Epithelial cell of umbilical artery (primary cell): ENCODE measurements at places on chromosomes 11 and 22. TPM values are rescaled to one million over a fixed set of nuclear protein-coding genes. Genes with fewer than 3 reads are reported as not detected.

RHBDD3 gene
- total RNA-seq, result 18.2 and 20.8 TPM in 2 replicates

AGBL2 gene
- under 0.01 TPM in 1 of 2 replicates, not detected in the other for total RNA-seq

MIAT gene
- total RNA-seq, result 0.32 and 0.46 TPM in 2 replicates

LINC01488 gene
- total RNA-seq, result not detected in 2 replicates

PRODH gene
- not detected in 2 replicates for total RNA-seq

DMC1 gene
- 1.6 and 3.6 TPM in 2 replicates for total RNA-seq

MLC1 gene
- total RNA-seq, result not detected in 2 replicates

STK33 gene
- 1.5 and 1.6 TPM in 2 replicates for total RNA-seq

APOL1 gene
- total RNA-seq, result 10.7 and 75.2 TPM in 2 replicates

MS4A7 gene
- not detected in 2 replicates for total RNA-seq

FAM180B gene
- not detected in 2 replicates for total RNA-seq

ACTN3 gene
- under 0.01 and 0.30 TPM in 2 replicates for total RNA-seq

POU2F3 gene
- not detected in 2 replicates for total RNA-seq

FGF4 gene
- total RNA-seq, result not detected in 2 replicates

TMEM191B gene
- total RNA-seq, result 0.15 TPM in 1 of 2 replicates, not detected in the other

PARVG gene
- total RNA-seq, result 0.15 and 0.32 TPM in 2 replicates

HIC2 gene
- total RNA-seq, result 1.9 and 2.3 TPM in 2 replicates

CCDC89 gene
- not detected in 2 replicates for total RNA-seq

TSPAN32 gene
- total RNA-seq, result not detected in 2 replicates

MS4A2 gene
- not detected in 2 replicates for total RNA-seq

MOGAT2 gene
- total RNA-seq, result not detected in 2 replicates

BMAL1 gene
- total RNA-seq, result 6.2 and 7.8 TPM in 2 replicates

YPEL1 gene
- 2.0 and 3.2 TPM in 2 replicates for total RNA-seq

IL17REL gene
- 0.15 TPM in 1 of 2 replicates, not detected in the other for total RNA-seq

TXNRD2 gene
- 220 and 237 TPM in 2 replicates for total RNA-seq

OR5A1 gene
- total RNA-seq, result not detected in 2 replicates

SNX32 gene
- 1.9 TPM in 1 of 2 replicates, not detected in the other for total RNA-seq

OMP gene
- not detected in 2 replicates for total RNA-seq

GPHA2 gene
- not detected in 2 replicates for total RNA-seq

KCNA4 gene
- not detected in 2 replicates for total RNA-seq

CLDN5 gene
- 569 and 1,366 TPM in 2 replicates for total RNA-seq

GLYATL1 gene
- total RNA-seq, result not detected in 2 replicates

MRGPRE gene
- total RNA-seq, result not detected in 2 replicates

TRIM34 gene
- 5.8 and 26.4 TPM in 2 replicates for total RNA-seq

TEAD1 gene
- total RNA-seq, result 15.9 and 38.1 TPM in 2 replicates

PRG2 gene
- 0.30 TPM in 1 of 2 replicates, not detected in the other for total RNA-seq

CACNA1I gene
- not detected in 2 replicates for total RNA-seq

TCN2 gene
- total RNA-seq, result 14.3 and 26.6 TPM in 2 replicates

OR8D4 gene
- total RNA-seq, result under 0.01 TPM in 1 of 2 replicates, not detected in the other

UPK3A gene
- not detected in 2 replicates for total RNA-seq

OR51B5 gene
- total RNA-seq, result not detected in 2 replicates

PAMR1 gene
- 0.32 and 1.7 TPM in 2 replicates for total RNA-seq

KRTAP5-9 gene
- total RNA-seq, result not detected in 2 replicates

MEI1 gene
- total RNA-seq, result 1.1 and 1.3 TPM in 2 replicates

UNC93B1 gene
- 12.0 and 29.9 TPM in 2 replicates for total RNA-seq

ADAMTS8 gene
- total RNA-seq, result not detected in 2 replicates

OR8H1 gene
- total RNA-seq, result not detected in 2 replicates

MUC6 gene
- not detected in 2 replicates for total RNA-seq
